Vagina (tissue), 2 donors: ENCODE measurements at places on chromosomes 13 and 19.
A peak's percentile ranks its signal among the peaks of the same experiment; 100 is the strongest.

DNA sequence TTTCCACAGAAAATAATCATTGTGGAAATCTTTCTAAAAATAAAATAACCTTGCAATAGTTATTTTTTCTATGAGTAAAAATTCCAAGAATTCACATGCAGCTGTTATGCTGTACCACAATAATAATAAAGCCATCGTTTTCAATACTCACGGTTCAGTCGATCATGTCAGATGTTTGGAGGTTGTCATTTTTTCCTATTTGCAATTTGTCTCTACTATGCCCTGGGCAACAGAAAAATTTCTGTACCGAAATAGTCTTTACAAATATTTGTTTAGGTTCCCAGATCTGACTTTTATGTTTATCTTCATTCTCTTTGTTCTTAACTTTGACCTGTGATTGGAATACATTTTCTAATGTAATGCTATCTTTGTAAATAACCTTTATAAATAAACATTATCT lies 79.7 kb downstream of the ESD start:
- H3K27me3 ChIP-seq: no peaks in the 10 kb centered on the region
- no peak overlapping the region for H3K27ac ChIP-seq
- no peaks in the 10 kb centered on the region for H3K4me1 ChIP-seq
- no peak for DNase-seq

DNA sequence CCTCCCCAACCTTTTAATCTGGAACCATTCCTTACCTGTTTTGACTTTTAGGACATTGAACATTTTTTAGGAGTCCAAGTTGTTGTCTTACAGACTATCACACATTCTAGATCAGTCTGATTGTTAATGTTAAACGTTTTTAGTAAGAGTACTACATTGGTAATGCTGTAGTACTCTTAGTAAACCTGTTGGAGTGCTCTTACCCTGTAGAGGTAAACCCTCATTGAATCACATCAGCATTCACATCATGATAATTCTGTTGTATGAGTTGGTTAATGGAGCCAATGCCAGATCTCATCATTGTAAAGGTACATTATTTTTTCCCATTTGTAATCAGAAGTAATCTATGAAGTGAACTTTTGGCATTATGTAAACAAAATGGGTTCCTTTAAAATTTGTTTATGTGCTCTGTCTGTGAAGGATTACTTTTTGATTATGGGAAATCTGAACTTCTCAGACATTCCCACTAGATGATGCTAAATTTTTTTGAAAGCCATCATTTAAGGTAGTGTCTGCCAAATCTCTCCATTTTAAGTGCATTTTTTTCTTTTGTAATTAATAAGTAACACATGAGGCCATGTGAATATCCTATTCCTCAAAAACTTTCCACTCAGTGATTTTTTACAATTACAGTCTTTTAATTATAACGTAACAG lies 55.2 kb downstream of the VWA8 start:
- H3K4me1 ChIP-seq: no peaks in the 10 kb centered on the region
- no peak overlapping the region for H3K4me3 ChIP-seq
- no peaks in the 10 kb centered on the region for H3K27me3 ChIP-seq
- DNase-seq: no peak
- no peaks in the 10 kb centered on the region for H3K36me3 ChIP-seq

- peak overlapping the region; percentile 96 for H3K27ac ChIP-seq
- no peaks in the 10 kb centered on the region for H3K27me3 ChIP-seq
- H3K36me3 ChIP-seq: no peaks in the 10 kb centered on the region
- no peak for DNase-seq
These were observed 709 bp downstream of the N4BP2L1 start for GRCh38 chr13:32426990-32427851.

- DNase-seq: no peak
- H3K27ac ChIP-seq: no peak overlapping the region
- peaks cover 7% of the 10 kb centered on the region for H3K4me1 ChIP-seq
- H3K4me3 ChIP-seq: no peak overlapping the region
- H3K36me3 ChIP-seq: no peaks in the 10 kb centered on the region
- no peaks in the 10 kb centered on the region for H3K27me3 ChIP-seq
These were observed 18.3 kb downstream of the CKM start for GRCh38 chr19:45304141-45304926.

DNA sequence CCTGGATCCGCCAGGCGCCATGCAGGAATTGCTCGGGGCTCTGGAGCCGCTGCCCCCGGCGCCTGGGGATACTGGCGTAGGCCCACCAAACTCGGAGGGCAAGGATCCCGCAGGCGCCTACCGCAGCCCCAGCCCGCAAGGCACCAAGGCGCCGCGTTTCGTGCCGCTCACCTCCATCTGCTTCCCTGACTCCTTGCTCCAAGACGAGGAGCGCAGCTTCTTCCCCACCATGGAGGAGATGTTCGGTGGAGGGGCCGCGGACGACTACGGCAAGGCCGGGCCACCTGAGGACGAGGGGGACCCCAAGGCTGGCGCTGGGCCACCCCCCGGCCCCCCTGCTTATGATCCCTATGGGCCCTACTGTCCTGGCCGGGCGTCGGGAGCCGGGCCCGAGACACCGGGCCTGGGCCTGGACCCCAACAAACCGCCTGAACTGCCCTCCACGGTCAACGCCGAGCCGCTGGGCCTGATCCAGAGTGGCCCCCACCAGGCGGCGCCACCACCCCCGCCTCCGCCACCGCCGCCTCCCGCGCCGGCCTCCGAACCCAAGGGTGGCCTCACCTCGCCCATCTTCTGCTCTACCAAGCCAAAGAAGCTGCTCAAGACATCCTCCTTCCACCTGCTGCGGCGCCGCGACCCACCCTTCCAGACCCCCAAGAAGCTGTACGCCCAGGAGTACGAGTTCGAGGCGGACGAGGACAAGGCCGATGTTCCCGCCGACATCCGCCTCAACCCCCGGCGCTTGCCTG lies 6.1 kb downstream of the PRR12 start:
- no peaks in the 10 kb centered on the region for H3K36me3 ChIP-seq
- no peaks in the 10 kb centered on the region for H3K27me3 ChIP-seq
- no peak overlapping the region for H3K4me3 ChIP-seq
- peaks cover 16% of the 10 kb centered on the region for H3K4me1 ChIP-seq

GRCh38 chr19:31350033-31350692 lies 927 bp upstream of the TSHZ3 start:
- H3K4me1 ChIP-seq: peaks cover 24% of the 10 kb centered on the region
- peak overlapping the region; percentile 90 for H3K27ac ChIP-seq
- peak overlapping the region; percentile 97 for H3K4me3 ChIP-seq
- H3K36me3 ChIP-seq: no peaks in the 10 kb centered on the region

- no peak overlapping the region for H3K4me3 ChIP-seq
- no peak for DNase-seq
- no peak overlapping the region for H3K27ac ChIP-seq
- no peaks in the 10 kb centered on the region for H3K36me3 ChIP-seq
- no peaks in the 10 kb centered on the region for H3K27me3 ChIP-seq
- H3K4me1 ChIP-seq: no peaks in the 10 kb centered on the region
These were observed 724.4 kb upstream of the SLITRK5 start for GRCh38 chr13:86946734-86947133.

GRCh38 chr19:51480590-51480989 lies 2.3 kb downstream of the CEACAM18 start:
- no peaks in the 10 kb centered on the region for H3K4me1 ChIP-seq
- no peaks in the 10 kb centered on the region for H3K36me3 ChIP-seq
- no peak overlapping the region for H3K27ac ChIP-seq

DNA sequence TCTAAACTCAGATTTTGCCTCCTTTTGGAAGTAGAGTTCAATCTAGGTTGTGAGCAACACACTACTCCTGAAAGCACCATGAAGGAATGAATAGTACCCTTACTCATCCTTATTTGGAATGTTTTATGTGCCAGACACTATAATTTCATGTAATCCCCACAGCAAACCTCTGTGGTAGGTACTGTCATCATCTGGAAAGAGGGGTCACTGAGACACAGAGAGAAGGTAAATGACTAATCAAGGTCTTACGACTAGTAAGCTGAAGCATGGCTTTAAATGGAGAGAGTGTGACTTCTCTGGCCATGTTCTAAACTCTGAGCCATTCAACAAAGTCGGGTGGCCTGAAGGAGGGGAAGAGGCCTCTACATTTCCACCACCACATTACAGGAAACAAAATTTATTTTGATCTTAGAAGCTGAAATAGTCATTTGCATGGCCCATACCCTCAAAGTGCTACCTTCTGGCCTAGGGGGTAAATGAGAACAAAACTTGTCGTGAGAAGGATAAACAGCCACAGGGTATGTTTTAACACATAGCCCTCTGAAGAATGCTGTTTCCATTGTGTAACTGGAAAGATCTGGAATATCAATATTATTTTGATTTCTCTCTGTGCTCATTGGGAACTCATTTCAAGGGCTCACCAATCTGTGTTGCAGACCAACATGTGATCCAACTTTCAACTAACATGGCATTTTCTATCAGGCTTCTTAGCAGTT lies 180.8 kb upstream of the RFC3 start:
- H3K36me3 ChIP-seq: no peaks in the 10 kb centered on the region
- DNase-seq: no peak
- peak overlapping the region; percentile 12 for H3K27ac ChIP-seq
- H3K4me3 ChIP-seq: no peak overlapping the region
- no peaks in the 10 kb centered on the region for H3K27me3 ChIP-seq

DNA sequence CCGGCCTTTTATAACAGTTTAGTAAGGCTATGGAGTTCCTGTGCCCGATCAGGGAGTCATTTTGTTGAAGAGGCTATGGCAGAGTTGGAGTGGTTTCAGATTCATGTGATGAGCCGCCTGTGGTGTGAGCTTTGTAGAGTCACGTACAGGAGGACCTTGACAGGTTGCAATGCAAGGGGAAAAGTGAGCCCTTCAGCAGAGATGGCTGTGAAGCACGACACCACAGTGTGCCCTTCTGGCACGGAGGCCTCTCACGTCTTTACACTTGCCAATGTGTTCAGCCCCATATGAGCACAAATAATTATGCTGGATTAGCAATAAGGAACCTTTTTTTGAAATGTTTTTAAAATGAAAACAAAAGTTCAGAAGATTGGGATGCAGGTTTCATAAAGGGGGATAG lies 499.8 kb downstream of the LIG4 start:
- no peaks in the 10 kb centered on the region for H3K4me1 ChIP-seq
- no peaks in the 10 kb centered on the region for H3K36me3 ChIP-seq
- no peak overlapping the region for H3K27ac ChIP-seq
- no peaks in the 10 kb centered on the region for H3K27me3 ChIP-seq

DNA sequence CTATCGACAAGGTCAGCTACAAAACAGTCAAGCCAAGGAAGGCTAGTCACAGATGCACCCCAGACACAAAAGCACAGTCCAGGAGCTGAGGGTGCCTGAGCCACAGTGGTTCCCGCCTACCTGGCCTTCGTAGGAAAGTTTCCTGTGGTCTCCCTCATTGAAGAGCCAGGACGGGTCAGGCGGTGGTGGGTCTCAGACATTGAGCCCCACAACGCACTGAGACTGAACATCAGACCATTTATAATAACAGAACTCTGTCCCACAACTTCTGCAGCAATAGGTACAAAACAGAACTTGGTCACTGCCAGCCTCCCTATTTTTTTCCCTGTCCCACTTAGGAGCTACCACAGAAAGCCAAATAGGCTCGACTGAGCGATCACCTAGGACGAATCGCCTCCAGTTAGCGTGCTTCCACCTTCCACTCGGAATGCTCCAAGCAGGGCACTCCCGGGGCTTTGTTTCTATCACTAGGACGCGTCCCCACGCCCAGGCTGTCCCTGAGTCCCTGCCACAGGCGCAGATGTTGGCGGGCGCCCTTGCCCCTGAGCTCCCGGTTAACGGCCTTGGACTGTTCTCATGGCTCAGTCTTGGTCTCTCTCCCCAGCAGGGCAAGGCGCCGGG lies 640 bp upstream of the ZNF544 start:
- H3K4me3 ChIP-seq: peak overlapping the region; percentile 69
- DNase-seq: no peak
- no peaks in the 10 kb centered on the region for H3K27me3 ChIP-seq
- peak overlapping the region; percentile 54 for H3K27ac ChIP-seq
- H3K36me3 ChIP-seq: no peaks in the 10 kb centered on the region

DNA sequence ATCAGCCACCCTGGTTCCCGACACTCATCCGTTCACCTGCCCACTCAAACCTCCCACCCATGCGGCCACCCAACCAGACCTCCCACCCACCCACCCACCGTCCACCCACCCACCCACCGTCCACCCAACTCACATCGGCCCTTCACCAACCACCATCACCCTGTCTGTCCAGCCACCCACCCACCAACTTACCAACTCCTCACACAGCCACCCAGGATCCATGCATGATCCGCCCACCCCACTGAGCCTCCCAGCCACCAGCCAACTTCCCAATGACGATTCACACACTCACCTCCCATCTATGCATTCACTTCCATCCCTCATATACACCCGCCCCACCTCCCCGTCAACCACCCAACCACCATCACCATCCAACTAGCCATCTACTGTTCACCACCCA lies 4.3 kb downstream of the JOSD2 start:
- no peaks in the 10 kb centered on the region for H3K36me3 ChIP-seq
- no peak overlapping the region for H3K4me3 ChIP-seq
- H3K27ac ChIP-seq: no peak overlapping the region
- H3K27me3 ChIP-seq: no peaks in the 10 kb centered on the region
- H3K4me1 ChIP-seq: peaks cover 10% of the 10 kb centered on the region

GRCh38 chr13:111259058-111259457 lies 61.4 kb upstream of the TEX29 start:
- H3K4me3 ChIP-seq: no peak overlapping the region
- H3K27ac ChIP-seq: no peak overlapping the region

DNA sequence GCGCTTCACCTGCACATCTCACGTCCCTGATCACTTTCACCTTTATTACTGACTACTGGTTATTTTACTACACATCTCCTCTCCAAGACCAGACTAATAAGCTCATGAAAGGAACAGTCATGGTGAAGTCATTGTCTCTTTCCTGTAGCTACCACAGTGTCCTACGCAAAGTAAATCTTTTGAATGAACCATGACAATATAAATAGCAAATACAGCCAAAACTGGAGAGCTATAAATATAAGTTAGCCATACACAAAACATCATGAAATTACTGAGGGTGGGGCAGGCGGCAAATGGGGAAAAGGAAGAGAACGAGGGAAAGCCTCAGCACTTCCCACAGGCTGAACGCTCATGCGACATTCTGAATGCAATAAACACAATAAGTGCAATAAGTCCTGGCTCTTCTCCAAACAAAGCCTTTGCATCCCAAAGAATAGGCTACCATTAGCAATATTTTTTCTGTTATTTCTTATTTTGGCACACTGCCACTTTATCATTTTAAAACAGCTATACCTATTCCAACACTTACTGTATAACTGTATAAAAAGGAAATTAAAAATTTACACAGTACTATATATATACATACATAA lies 62.5 kb downstream of the TUBGCP3 start:
- no peaks in the 10 kb centered on the region for H3K27me3 ChIP-seq
- DNase-seq: no peak
- no peaks in the 10 kb centered on the region for H3K36me3 ChIP-seq
- no peak overlapping the region for H3K4me3 ChIP-seq

- peaks cover 3% of the 10 kb centered on the region for H3K36me3 ChIP-seq
- H3K27ac ChIP-seq: no peak overlapping the region
- no peak overlapping the region for H3K4me3 ChIP-seq
- DNase-seq: peak; percentile 62
- peaks cover 12% of the 10 kb centered on the region for H3K4me1 ChIP-seq
- no peaks in the 10 kb centered on the region for H3K27me3 ChIP-seq
These were observed 74.5 kb downstream of the GGACT start for GRCh38 chr13:100513987-100514670.

- no peaks in the 10 kb centered on the region for H3K27me3 ChIP-seq
- H3K27ac ChIP-seq: no peak overlapping the region
- H3K4me3 ChIP-seq: no peak overlapping the region
These were observed 29.6 kb downstream of the EPN1 start for GRCh38 chr19:55704494-55705245.

- no peaks in the 10 kb centered on the region for H3K27me3 ChIP-seq
- no peak overlapping the region for H3K27ac ChIP-seq
- no peak overlapping the region for H3K4me3 ChIP-seq
- H3K36me3 ChIP-seq: no peaks in the 10 kb centered on the region
These were observed 905.0 kb downstream of the GPC5 start for GRCh38 chr13:92303428-92303827.

GRCh38 chr19:5450482-5451126 lies 4.6 kb upstream of the ZNRF4 start:
- H3K27ac ChIP-seq: no peak overlapping the region
- no peak for DNase-seq
- no peaks in the 10 kb centered on the region for H3K27me3 ChIP-seq
- H3K4me3 ChIP-seq: no peak overlapping the region
- no peaks in the 10 kb centered on the region for H3K4me1 ChIP-seq
